AML-193 (cell line): ENCODE measurements at places on chromosomes 7 and 10.

DNA sequence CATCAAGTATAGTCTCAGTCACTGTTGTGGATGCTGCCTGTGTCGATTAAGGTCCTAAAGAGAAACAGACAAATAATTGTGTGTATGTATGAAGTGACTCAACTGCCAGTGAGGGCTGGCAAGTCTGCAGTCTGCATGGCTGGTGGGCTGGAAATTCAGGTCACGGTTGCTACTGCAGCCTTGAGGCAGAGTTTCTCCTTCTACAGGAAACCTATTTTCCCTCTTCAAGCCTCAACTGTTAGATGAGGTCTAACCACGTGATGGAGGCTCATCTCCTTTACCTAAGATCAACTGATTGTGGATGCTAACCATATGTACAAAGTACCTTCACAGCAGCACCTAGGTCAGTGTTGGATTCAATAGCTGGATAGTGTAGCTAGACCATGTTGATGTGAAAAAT is 29.9 kb downstream of the MBL2 start:
- DNase-seq, result no peak

DNA sequence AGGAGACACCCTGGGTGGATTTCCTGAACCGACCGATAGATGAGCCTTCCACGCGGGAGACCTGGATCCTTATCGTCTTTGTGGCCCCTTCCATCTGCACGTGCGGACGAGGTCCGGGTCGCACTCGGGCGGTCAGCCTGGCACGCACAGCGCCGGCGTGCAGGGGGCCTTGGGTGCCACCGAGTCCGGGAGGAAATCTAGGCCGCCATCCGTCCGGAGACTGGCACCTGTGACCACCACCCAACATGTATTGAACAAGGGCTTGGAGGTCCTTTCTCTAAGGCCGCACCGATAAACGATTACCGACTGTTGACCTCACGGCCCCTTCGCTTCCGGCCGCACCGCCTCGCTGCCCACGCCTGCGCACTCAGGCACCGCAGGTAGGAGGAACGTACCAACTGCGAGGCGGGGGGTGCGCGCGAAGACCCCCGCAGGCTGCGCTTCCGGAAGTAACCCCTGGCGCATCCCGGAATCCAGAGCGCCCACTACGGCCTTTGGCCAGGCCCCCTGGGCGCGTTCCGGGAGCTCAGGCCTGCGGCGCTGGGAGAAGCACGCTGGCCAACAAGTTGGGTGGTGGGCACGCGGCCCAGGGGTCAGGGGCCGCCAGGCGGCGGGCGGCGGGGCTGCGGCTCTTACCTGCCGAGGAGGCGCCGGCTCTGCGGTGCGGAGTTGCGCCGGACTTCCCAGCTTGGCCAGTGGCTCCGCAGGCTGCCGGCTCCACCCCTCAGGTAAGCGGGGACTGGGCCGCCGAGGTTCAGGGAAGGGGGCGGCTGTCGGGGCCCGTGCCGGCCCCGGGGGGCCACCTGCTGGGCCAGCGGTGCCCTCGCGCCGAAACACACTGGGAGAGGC is at the start of the genes ACTR3C and LRRC61:
TSS of gene ACTR3C (minus strand) at position 713 of the 849 bp plus-strand sequence. CDS start 28,249 bp downstream, outside the sequence.
TSS of gene LRRC61 (plus strand) at position 523 of the 849 bp plus-strand sequence. CDS start 13,507 bp downstream, outside the sequence.
- peak; percentile 37 for DNase-seq

- DNase-seq, result no peak
Measured at GRCh38 chr7:152967958-152968357, 208.4 kb downstream of the ACTR3B start.

DNA sequence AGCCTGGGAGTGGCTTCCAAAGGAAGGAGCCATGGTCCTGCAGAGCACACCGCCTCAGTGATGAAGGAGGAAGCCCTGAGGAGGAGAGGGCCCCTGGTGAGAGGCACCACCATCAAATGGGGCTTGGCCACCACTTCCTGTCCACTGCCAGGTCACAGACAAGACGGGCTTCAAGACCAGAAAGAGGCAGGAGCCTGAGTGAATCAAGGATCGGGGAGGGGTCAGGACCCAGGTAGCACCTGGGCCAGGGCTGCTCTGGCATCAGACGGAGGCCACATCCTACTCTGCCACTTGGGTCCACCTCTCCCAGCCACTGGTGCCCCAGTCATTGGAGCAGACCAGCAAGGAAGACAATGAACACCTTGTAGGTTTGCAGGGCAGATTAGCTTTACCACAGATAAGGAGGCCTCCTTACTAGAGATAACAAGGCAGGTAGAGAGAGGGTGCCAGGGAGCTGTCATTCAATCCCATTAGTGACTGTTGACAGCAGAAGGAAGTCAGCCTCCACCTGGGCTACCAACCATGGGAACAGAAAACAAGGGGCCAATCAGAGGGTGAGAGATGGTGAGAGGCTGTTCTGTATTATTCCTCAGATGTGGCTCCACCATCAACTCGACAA is 143.4 kb downstream of the TNS3 start:
- no peak for DNase-seq

DNA sequence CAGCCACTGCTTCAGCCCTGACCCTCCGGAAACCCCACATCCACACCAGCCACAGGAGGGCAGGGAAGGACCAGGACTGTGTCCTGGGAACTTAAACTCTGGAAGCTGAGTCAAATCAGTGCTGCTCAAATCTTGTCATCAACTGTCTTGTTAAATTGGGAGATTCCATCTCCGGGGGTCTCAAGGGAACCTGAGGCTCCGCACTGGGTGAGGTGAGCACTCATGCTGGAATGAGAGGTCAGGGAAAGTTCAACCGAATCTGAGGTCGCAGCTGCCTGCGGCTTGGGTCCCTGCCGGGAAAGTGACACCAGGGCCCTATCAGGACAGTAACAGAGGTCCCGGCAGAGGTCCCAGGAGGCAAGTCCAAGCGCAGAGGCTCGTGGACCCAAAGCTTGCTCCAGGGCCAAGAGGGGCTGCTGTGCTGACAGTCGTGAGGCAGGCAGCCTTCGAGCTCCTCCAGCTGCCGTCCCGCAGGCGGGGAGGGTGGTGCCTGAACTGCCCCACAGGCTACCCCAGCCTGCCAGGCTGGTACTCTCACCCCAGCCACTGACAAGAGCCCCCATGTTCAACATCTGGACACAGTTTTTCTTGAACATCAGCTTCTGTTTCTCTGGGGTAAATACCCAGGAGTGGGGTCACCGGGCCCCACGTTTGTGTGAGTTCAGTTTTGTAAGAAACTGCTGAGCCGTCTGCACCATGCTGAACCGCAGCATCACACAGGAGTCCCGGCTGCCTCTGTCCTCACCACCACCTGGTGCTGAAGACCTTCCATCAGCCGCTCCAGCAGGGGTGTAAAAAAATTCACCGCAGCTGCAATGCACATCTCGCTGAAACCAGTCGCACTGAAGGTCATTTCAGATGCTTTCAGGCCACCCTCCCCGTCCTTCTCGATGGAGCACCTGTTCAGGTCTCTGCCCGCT is 101.0 kb downstream of the DIP2C start:
- DNase-seq, result no peak

GRCh38 chr7:4794591-4795350 is 19.3 kb downstream of the AP5Z1 start:
- no peak for DNase-seq

DNA sequence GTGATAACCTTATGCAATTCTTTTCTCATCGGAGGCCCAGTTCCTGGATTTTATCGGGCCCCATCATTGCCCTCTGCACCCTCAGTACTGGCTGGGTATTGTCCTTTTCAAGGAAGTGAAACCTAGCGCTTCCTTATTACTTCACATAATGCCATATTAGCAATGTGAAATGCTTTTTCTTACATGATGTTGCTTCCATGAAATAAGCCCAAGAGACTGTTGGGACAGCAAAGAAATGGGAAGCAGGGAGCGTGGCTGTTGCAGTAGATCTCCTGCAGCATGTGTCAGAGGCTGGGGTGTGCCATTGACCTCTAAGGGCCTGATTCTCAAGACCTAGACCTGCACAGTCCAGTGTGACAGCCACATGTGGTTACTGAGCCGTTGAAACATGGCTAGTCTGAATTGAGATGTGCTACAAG is 8.1 kb downstream of the CHN2 start:
- no peak for DNase-seq

- no peak for DNase-seq
Measured at GRCh38 chr7:23114896-23115295, 9.3 kb downstream of the KLHL7 start.

- DNase-seq, result no peak
Measured at GRCh38 chr10:84224411-84225028, 824 bp downstream of the LRIT2 start.

- no peak for DNase-seq
Measured at GRCh38 chr7:67843615-67844014, 847.0 kb downstream of the TYW1 start.

DNA sequence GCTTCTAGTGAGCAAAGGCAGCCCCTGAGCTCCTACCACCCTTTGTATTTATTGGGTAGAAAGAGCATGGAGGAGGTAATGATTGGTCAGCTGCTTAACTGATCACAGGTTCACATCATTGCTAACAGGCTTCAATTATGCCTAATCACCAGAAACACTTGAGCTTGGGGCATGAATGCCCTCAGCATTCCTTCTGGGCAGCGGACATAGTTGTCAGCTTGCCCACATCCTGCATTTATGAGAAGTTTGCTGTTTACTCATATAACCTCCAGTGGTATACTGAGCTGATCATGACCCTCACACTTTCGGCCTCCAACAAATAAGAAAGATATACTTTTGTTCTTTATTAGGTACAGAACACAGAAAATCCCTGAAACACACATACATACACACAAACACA is 140.3 kb upstream of the ODAD2 start:
- DNase-seq, result no peak

DNA sequence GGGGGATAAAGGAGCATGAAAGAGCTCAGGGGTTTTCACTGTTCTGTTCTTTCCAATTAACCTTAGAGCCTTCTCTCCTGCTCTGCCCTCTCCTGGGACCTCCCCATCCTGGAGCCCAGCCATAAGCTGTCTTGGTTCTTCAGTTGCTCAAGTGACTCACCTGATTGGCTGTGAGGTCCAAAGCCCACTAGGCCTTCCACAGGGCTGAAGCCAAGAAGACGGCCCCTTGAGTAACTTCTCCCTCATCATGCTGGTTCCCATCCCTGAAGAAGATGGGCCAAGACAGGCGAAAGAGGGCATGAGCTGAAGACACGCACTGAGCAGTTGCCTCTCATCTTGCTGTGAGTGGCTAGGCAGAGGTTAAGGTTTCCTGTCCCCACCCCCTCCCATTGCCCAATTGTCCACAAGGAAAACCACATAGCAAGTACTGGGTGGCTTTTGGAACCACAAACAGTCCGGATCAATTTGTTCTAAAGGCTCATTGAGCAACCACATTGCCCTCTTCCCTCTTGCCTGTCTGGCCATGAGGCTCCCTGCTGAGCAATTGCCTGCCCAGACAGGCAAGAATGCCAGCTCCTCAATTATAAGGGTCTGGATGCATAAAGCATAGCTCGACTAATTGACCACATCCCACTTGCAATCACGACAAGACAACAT is 43.9 kb upstream of the GPAM start:
- peak; percentile 7 for DNase-seq

DNA sequence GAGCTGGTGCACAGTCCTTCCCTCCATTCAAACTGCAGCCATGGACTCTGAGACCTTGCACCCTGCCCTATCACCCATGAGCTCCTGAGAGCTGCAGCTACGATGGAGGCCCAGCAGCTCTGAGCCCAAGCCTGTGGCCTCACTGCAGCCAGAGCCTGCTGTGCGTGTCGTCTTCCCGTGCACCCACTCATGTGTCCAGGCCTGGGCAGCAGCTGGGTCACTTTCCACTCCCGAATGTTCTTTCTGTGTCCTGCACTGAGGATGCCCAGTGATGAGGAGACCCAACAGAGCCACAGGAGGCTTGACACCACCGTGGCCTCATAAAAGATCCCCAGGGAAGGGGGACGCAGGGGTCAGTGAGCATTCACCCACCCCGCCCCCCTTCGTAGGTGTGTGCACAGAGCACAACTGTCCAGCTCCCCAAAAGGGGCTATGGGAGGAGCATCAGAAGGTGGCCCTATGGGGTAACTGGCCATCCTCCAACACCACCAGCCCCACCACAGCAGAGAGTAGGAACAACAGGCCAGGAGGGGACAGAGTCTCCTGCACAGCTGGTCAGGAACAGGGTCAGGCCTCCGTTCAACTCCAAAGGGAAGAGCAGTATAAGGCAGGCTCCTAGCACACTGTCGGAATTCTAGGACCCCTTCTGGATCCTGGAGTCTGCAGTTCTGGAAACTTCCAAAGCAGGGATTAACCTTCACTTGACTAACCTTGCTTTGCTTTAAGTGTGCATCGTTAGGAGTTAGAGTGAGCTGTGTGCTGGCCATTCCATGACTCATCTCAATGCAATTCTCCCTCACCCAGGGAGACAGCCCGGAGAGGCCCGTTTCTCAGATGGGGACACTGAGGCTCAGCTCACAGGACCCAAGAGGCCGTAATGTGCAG is 52.6 kb downstream of the RASGEF1A start:
- DNase-seq, result no peak

- DNase-seq, result no peak
Measured at GRCh38 chr7:101778026-101778580, 39.3 kb upstream of the CUX1 start.

DNA sequence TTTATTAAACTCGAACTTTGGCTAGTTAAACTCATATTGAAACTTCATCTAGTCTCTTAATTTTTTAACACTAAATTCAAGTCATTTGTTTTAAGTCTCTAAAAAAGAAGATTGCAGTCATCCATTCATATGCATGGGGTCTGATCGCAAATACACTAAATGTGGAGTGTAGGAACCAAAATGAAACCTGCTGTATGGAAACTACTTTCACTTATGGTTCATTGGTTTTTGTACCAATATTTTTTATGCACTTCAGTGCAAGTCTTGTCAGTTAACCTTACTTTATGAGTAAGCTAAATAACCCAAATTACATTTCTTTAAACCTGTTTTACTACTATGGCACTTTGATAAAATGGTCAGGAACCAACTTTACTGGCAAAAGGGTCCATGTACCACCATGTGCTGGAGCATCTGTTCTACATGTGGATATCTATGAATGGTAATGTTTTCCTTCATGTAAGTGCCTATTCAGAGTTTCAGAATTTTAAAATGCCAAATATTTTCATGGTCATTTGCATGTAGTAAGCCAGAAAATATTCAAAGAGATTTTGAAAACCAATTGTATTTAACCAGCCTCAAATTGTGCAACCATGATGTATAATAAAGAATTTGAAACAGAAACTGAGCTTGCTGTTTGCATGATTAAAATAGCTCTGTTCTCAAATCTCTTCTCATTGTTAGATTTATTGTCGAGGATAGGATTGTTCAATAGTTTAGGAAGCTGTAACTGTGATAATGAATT is 7.6 kb upstream of the SUPV3L1 start:
- DNase-seq, result no peak

DNA sequence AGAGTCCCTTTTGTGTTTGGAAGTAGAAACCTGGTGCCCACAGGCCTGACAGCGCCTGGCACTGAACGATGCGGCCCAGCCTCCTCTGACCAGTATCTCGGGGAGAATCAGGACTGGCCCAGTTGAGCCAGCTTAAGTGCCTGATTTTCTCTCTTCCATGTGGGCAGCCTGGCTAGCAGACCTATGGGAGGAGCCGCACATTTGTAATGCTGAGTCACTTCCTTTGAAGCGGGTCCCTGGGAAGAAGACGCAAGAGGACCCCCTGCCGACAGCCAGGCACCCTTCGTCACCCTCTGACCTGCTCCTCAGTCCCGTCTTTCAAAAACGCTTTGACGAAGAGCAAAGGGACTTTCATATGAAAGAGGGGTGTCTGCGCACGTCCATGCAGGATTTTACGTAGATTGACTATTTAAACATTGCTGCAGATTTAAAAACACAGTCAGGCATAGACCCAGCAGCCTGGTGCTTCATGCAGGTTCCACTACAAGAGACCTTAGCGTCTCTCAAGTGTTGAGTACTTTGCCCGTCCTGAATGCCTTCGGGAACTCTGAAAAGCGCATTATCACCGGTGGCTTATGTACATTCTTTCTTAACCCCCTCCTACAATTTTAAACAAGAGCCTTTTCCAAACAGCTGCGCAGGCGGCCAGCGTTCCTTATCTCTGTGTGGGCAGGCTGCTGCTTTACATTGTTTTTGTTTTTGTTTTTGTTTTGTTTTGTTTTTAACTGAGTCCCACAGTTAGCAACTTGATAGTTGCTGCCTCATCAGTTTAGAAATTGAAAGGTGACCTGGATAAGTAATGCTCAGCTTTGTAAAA is 36.5 kb upstream of the AP5Z1 start:
- DNase-seq, result no peak
